ENCODE measurements at places on chromosomes 12 and 14.

DNA sequence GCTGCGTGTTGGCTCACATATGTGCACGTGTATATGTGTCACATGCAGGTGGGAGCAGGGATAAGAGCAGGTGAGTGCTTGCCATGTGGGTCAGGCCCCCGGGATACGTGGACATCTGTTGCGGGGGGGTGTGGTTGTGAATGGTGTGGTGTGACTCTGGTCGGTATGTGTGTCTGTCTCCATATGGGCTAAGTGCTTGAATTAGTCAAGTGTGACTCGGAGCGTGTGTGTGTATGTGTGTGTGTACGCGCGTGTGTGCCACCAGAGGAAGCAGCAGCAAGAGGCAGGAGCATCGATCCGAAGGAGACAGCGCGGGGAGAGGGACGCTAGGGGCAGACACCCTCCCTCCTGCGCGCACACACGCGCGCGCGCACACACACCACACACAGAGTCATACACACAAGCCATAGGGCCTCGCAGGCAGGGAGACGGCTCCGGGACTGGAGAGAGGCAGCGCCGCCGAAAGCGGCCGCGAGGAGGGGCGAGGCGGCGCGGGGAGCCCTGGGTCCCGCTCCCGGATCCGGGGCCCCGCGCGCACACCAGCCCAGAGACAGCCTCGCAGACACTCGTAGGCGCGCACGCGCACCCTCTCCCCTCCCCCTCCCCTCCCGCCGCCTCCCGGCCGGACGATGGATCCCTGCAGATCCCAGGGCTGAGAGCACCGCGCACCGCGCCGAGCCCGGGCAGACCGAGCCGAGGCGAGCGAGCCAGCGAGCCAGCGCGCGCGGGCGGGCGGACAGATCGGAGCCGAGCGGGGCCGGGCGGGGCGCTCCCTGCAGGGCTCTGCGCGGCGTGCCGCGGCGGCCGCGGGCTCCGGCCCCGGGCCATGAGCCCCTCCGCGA, at the start of gene ASIC1:
Gene ASIC1 (plus strand): TSS at position 597 of the 842 bp plus-strand sequence. CDS start 1,171 bp downstream, outside the sequence.
- peak; percentile 77 for DNase-seq

DNA sequence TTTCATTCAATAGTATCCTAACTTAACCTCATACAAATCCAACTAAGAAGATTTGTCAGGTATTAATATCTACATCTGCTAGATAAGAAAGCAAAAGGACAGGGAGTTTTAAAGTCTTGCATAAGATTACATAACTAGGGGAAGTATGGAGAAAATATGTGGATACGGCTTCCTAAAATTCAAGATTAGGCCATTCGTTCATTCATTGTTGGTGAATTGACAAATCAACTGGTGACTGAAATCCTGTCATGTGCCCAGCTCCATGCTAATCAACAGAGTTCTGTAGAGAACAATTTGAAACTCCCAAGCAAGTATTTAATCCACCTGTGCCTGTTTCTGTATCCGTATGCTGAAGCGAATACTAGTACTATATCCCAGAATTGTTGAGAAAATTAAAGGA, 260.9 kb upstream of the USP15 start:
- DNase-seq, result no peak

DNA sequence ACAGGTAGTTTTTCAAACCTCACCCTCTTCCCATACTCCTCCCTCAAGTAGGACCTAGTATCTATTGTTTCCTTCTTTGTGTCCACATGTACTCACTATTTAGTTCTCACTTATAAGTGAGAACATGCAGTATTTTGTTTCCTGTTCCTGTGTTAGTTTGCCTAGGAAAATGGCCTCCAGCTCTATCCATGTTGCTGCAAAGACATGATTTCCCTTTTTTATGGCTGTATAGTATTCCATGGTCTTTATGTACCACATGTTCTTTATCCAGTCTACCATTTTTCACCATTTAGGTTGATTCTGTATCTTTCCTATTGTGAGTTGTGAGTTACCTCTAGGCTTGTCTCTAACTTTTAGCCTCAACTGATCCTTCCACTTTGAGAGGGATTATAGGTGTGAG, 310.7 kb downstream of the PRKD1 start:
- DNase-seq, result no peak

- DNase-seq, result no peak
Observed at GRCh38 chr14:49549881-49550280, 36.3 kb downstream of the RPS29 start.

DNA sequence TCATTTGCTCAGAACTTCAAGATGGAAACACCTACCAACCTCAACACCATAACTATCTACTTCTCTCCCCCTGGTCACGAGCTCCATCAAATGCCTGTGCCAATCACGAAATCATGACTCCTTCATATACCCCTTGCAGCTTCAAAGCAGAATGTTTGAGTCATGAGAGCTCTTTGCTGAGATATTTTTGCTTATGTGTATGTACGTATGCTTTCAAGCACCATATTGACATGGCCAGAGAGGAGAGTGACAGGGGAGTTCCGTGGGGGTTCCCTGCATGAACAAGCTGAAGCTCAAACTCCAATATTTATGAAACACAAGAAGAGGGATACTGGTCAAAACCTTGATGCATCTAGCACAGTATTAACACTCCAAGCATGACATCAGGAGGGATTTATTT, 374.4 kb downstream of the DPF3 start:
- no peak for DNase-seq

DNA sequence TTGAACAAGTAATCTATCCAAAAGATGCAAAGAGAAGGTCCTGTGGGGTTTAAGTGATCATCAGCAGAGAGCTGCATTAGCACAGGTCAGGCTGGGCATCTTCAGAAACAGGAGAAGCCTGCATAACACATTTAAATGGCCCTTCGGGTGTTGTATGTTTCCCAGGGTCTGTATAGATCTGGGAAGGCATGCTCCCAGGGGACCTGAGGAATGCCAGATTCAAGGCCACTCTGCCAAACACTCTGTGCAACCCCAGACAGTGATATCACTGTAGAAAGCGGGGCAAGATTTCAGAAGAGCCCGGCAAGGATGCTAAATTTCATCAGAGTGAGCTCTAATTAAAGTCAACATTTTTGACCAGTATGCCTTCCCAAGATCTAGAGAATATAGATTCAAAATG, 92.9 kb downstream of the ARMH4 start:
- no peak for DNase-seq

DNA sequence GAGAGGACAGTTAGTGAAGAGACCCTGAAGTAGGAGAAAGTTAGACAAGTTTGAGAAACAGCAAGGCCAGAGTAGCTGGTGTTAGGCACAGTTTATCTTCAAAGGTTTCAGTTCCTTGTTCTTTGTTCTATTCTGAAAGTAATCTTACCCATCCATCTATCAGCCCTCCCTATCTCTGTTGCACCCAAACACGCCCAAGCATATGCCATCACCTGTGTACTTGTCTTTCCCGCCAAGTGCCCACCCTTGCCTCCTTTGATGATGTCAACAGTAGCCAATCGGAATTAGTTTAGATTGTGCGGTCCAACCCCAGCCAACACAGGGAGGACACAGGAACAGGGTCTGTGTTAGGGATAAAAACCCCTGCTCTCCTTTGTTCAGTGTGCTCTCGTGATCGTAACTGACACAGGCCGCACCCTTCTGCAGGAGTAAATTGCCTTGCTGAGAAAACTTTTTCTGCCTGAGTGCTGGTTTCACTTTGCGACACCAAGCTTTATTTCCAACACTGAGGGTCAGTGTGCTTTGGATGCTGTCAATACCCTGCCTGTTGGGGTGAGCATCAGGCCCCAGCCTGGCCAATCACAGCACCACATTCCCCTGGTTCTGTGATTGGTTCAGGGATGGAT, 4.7 kb upstream of the TMEM229B start:
- DNase-seq, result no peak

DNA sequence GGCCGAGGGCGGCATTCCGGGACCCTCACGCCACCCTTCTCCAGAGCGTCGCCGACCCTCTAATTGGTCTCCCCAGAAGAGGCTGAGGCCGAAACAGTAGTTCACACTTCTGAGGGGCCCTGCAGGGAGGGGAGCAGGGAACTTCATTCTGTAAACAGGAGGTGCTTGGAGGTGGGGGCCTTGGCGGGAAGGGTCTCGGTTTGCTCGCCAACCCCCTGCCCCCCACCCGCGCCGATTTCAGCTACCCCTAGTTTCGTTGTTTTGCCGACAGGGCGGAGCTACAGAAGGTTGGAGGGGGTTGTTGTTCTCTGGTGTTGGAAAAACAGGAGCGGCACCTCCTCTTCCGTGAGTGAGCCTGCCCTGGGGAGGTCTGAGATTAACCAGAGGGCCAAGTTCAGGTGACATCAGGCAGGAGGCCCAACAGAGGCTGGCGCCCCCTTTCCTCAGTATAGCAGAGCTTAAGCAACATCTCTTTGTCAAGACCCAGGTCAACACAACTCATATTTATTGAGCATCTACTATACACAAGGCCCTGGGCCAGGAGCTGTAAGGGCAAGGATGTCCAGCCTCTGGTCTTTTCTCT, 682 bp downstream of the ERBB3 start:
- no peak for DNase-seq

- DNase-seq, result peak; percentile 38
Observed at GRCh38 chr12:104909761-104910160, 48.3 kb downstream of the SLC41A2 start.

- no peak for DNase-seq
Observed at GRCh38 chr14:46063872-46064271, 587.7 kb downstream of the RPL10L start.

- no peak for DNase-seq
Observed at GRCh38 chr14:77582511-77582910, 33.9 kb downstream of the SPTLC2 start.

- DNase-seq, result no peak
Observed at GRCh38 chr12:57579677-57580465, 11.1 kb upstream of the PIP4K2C start.

Measured in cardiac fibroblast (primary cell).